Pancreas (tissue), 10 donors: ENCODE measurements at places on chromosomes 16 and 17.

- no peak for DNase-seq
Measured at GRCh38 chr17:50221266-50221863, 19.9 kb upstream of the COL1A1 start.

DNA sequence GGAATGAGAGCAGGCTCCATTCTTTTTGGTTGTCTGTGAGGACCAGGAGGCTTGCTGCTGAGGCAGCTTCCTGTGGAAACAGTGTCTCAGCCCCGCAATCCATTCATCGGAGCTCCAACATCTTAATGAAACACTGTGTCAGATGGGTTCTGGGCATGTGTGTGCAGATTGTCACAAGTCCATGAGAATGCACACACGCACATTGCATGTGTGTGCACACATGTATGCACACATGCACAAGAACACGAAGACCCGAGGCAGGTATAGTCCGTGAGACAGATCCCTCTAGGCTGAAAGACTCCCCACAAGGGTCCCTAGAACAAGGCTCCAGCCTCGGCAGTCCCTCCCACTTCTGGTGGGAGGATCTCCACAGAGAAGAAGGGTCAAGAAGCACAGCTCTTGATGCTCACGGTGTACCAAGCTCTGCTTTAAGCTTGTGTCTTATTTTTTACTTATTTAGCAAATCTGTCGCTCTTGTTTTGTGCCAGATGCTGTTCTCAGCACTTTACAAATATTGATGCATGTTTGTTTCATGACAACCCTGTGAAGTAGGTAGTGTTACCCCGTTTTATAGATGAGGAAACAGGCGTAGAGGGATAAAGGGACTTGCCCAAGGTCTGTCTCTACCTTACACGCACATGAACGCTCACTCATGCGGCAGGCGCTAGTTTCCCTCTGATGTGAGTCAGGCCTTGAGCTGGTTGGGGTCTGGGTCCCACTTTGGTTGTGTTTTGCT, 213.1 kb downstream of the SEC14L1 start:
- no peak for DNase-seq

DNA sequence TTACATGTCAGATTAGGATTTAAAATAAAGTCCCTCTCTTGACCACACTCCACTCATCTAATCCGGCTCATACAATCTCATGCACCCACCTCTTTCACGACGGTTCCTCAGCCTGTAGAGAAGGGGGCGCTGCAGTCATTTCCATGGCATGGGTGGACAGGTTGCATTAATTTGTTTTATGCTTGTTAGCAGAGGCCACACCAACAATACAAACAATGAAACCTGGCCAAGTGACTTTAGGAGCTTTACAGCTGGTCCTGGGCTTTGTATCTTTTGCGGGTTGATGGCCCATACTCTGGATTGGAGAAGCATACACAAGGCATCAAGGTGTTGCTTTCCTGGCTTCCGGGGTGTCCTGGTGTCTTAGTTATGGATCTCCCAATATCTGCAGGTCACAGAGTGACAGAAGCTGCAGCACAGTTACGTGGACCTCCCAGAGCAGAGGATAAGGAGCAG, 9.7 kb upstream of the SNF8 start:
- no peak for DNase-seq

DNA sequence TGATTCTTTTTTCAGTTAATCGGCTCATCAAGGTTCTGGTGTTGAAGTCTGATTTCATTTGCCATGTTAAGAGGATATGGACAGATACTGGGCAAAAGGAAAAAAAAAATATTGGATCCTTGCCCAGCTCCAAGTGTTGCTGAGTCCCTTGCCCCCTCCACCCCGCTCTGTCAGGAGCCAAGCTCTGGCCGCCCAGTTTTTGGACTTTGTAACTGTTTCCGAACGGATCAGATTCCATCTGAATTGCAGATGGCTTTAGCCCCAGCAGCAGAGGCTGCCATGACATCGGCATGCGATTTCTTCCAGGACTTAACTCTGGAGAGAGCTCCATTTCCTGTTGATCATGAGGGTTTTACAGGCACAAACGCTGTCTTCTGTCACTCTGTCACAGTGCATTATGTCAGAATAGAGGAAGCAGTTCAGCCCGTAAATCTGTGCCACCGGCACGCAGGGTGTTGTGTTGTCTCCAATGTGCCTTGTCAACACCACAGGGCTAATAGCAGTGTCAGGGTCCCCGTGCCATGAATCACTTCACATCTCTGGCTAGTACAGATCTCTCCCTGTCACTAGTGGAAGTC, 615.6 kb downstream of the MAF start:
- DNase-seq, result no peak

DNA sequence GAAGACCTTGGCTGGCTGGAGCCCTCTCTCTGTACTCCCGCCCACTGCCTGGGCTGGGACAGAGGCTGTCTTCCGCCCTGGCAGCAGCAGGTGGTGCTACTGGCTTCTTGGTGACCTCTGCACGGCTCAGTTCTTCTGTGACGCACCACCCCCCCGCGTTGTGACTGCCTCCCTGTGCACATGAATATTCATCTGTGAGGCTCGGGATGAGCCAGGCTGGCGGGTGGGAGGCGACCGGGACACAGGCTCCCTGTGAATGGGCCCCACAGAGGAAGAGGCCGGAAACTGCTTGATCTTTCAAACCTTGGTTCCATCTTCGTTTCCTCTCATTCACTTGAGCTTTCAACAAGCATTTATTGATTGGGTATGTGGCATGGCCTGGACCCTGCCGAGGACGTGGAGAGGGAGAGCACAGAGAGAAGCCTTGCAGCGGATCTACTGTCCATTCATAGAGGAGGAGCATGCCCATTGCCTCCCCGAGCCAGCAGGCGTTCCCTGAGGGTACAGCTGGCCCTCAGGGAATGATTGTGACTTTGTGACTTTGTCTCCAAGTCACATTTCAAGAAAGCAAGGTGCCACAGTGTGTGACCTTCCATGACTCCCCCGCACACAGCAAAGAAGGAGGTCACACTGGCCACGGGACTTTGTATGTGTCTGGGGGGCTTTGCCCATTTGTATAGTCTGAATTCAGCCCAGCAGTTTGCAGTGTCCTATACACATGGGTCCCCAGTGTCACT, 45.0 kb downstream of the B9D1 start:
- peak; percentile 50 for DNase-seq

GRCh38 chr17:43984521-43984920, 19.9 kb upstream of the NAGS start:
- DNase-seq, result no peak

- no peak for DNase-seq
Measured at GRCh38 chr16:17658881-17659280, 188.1 kb upstream of the XYLT1 start.

- no peak for DNase-seq
Measured at GRCh38 chr16:17362946-17363345, 107.8 kb downstream of the XYLT1 start.

DNA sequence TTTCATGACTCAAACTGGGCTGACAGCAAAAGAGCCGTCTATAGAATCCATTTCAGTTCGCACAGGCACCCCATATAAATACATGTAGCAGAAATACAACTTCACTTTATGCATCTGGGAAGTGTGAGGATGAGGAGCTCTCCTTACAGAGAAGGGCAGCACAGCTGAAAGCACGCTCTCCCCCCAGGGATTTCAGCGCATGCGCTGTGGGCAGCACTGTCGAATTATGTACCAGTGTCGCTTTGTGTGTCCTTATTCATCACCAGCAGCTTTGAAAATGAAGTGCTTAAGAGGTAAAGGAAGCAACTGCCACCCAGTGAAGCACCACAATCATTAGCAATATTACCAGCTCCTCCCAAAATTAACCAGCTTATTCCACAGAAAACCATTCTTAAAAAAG, 39.9 kb downstream of the CEP95 start:
- no peak for DNase-seq

DNA sequence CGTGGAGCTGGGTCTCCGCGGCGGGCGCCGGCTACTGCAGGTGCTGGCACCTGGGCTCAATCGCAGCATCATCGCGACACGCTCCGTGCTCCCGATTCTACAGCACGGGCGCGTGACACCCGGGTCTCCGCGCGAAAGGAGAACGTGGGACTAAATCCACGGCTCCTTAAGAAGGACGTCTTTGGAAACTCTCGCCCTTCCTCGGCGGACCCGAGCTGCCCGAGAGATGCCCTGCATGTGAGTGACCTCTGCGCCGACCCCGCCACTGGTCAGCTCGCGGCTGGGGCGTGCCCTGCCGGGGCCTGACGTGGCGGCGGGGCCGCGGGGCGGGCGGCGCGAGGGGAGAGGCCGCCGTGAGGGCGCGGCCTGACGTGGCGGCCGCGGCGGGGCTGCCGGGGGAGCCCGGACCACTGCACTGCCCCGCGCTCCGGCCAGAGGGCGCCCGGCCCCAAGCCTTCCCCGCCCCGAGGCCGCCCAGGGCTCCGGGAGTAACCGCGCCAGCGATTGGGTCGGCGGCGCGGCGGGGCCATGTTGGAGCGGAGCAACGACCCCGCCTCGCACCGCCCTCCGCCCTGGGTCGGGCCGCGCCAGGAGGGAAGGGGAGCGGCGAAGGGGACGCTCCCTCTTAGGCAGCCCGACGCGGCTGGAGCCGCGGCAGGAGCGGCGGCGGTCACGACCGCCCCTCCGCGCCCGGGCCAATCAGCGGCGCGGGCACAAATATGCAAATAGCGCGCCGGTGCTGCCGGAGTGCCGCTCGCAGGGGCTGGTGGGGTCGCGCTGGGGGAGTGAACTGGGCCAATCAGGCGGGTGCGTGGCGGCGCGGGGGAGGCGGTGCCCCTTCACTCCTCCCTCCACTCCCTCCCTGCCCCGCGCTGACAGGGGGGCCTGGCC, 75.6 kb downstream of the CHD9 start:
- peak; percentile 98 for DNase-seq
